Stimulated activated CD4-positive, alpha-beta T cell treated with anti-CD3 and anti-CD28 coated beads, TNF-alpha, amount 100 ng/mL, for 4 hours (primary cell): ENCODE measurements at places on chromosomes 4 and X.

GRCh38 chrX:29496636-29497180, 718.7 kb upstream of the MAGEB2 start:
- DNase-seq: no peak

- no peak for DNase-seq
Observed at GRCh38 chrX:17377795-17378194, 2.8 kb downstream of the NHS start.

GRCh38 chr4:183554878-183555585, 50.2 kb downstream of the ING2 start:
- DNase-seq: no peak

DNA sequence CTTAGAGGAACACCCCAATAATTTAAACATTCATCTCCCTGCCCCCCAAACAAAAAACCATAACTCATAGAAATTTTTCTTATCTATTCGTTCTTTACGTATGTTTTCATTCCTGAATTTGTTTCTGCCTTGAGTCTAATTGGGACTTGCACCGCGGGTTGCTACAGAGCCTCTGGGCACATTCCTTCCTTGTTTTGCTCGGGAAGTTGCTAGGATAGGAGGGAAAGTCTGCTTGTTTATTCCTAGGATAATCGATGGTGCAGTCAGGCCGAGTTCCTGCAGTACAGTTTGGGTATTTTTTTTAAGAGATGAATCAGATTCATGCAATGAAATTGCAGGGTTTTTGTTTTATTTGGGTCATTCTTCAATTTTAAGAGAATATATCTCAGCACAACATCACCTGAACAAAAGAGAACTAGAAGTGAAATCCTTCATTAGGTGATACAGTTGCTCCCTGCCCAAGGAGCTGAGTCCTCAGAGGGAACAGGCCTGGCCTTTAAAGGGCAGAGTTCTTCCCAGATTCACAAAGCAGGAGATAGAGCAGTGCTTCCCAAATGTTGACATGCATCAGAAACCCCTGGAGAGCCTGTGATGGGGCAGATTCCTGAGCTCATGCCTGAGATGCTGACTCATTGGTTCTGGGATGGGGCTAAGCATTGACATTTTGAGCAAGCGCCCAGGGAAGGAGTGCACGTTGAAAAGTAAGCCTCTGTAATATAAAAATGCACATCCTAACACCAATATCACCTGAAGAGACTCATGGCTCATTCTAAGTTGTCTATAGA, 114.9 kb upstream of the FAM9B start:
- no peak for DNase-seq

- DNase-seq: no peak
Observed at GRCh38 chrX:121455890-121456289, 408.5 kb downstream of the GLUD2 start.

- no peak for DNase-seq
Observed at GRCh38 chr4:146342600-146343192, 128.4 kb downstream of the REELD1 start.

DNA sequence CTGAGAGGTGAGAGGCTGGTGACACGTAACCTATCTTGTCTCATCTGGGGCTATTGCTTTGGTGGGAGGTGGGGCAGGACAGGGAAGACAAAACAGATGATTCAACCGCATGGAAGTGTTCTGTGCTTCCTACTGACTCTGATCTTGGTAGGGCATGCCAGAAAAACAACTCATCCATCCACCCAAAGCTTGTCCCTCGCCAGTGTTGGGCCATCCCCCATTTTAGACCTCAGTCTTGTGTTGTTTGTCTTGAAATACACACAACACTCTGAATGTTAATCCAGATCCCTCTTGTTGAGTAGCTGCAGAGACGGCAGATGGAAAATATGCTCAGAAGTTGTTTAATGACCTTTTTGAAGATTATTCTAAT, 377 bp downstream of the CHRNA9 start:
- DNase-seq: no peak

DNA sequence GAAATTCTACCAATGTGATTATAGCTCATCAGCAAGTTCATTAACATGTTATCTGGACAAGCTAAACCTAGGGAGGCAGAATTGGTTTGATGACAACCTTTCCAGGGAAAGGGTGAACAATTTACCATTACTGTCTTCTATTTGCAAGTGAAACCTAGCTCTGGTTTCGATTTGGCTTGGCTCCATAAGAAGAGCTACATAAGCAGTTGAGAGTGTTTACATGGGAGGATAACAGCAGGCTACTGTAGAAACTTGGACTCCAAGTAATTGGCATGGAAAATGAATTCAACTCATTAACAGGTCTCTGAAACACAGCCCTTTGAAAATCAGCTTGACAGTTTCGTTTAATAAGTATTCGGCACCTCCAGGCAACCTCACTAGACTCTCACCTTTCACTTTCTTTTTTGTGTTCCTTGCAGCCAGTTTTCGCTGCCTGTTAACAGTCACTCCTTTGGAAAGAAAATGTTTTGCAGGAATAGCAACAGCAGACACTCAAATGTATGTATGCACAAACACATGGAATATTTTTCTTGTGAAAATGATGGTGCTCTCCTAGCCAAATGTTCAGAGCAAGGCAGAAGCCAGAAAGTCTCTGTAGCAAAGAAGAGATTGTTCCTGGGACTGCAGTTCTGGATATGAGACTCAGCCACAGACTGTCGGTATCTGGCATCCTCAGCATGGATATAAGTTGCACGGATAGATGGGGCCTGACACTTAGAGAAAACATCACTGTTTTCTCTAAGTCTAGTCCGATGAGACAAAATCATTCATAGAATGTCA, 27.5 kb downstream of the POU3F4 start:
- no peak for DNase-seq
